ENCODE measurements at places on chromosomes 16 and 17.

GRCh38 chr17:39927929-39928857 is 661 bp downstream of the LRRC3C start:
- DNase-seq: peak; percentile 62

DNA sequence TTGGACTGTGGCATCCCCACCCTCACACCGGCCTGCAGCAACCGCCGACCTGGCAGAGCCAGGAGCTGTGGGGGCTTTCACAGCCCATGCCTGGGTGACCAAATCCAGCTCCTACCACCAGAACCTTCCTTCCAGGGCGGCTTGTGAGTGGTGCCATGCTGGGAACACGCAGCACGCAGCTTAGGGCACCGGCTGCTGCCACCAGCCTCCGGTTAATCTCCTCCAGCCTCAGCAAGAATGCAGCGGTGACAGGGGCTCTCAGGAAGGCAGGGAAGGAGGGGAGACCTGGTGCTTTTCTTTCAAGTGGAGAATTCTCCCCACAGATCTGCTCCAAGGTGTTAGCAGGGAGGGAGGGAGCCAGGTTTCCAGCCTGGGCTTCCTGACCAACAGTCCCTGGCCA is 32.3 kb upstream of the ANKRD40CL start:
- no peak for DNase-seq

GRCh38 chr17:37206299-37206698 is 169.5 kb upstream of the C17orf78 start:
- DNase-seq: no peak

GRCh38 chr16:59658572-59658971 is 924.5 kb upstream of the GOT2 start:
- DNase-seq: no peak

GRCh38 chr16:22027633-22028032 is 19.7 kb downstream of the MOSMO start:
- DNase-seq: no peak

GRCh38 chr17:16935786-16936185 is 36.1 kb downstream of the TNFRSF13B start:
- DNase-seq: no peak

GRCh38 chr16:11107780-11108465 is 148.1 kb downstream of the SOCS1 start:
- no peak for DNase-seq

DNA sequence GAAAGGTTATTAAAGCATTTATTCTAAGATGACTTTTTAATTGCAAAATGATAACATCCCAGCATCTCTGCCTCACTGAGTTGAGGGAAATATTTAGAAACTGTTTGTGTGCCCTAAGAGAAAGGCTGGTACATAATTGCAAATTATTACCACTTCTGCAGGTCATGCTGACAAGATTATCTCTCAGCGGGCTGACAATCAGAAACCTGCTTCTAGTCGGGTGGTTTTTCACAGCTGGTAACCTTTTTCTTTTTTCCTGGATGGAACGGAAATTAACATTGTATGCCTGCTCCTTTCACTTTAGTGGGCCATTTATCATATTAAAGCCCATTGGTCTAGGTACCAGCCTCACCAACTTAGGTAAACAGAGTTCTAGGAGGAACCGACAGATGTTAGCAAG is 17.0 kb upstream of the NUDT7 start:
- no peak for DNase-seq

GRCh38 chr17:40022497-40022896 is 7.3 kb downstream of the CSF3 start:
- no peak for DNase-seq

- no peak for DNase-seq
Observed at GRCh38 chr17:70892527-70892926, 723.2 kb downstream of the KCNJ2 start.

DNA sequence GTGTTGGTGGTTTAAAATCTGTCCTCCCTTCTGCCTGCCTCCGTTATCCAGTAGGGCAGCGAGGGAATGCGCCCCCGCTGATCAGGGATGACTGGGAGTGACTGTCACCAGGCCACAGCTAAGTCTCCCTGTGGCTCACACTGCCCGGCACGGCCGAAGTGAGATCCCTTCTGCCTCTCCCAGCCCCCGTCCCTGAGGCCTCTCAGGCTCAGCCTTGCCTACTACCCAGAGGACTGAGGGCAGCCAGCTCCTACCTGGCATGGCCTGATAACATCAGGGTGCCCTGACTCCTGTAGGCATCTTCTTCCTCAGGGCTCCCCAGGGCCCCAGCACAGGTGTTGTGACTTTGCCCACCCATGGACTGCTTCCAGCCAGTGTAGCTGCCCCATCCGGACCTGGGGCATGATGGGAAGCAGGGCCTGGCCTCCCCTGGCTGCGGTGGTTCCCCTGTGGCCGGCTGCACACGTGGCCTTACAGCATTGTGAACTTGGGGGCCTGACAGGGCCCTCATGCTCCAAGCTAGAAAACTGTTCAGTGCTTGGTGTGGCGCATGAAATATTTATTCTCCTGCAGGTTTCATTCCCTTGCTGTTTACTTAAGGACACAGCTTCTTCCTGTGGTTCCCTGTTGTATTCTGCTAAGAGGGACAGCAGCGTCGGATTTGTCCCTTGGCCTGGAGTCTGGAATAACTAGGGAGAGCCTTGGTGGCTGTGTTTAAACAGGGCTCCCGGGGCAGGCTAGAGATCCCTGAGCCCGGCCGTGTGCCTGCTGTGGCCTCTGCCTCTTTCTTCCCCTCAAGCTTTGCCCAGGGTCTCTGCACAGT is 30.0 kb downstream of the GINS2 start:
- no peak for DNase-seq

- no peak for DNase-seq
Observed at GRCh38 chr17:43891851-43892646, 15.3 kb downstream of the MPP2 start.

DNA sequence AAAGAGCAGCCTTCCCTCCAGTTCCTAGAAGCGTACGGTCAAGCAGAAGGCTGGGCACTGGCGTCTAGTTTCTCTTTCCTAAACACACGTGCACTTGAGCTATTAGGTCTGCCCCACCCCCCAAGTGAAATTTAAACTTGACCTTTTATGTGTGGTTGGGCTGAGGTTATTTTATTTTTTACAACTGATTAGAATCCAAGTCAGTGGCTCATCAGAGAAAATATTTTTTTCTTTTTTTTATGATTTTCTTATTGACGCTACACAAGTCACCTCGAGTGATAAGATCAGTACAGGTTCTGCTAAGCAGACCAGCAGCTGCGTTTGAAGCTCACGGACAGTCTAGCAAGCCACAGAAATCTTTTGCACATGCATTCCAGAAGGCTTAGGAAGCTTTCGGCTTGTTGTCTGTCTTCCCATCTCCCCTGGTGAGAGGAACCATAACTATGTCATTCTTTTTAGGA is 95.1 kb downstream of the ZFHX3 start:
- DNase-seq: no peak

GRCh38 chr16:12124742-12125141 is 148.2 kb downstream of the SNX29 start:
- DNase-seq: no peak

GRCh38 chr16:1787056-1787321 is 4.2 kb downstream of the NUBP2 start:
- peak; percentile 0 for DNase-seq

DNA sequence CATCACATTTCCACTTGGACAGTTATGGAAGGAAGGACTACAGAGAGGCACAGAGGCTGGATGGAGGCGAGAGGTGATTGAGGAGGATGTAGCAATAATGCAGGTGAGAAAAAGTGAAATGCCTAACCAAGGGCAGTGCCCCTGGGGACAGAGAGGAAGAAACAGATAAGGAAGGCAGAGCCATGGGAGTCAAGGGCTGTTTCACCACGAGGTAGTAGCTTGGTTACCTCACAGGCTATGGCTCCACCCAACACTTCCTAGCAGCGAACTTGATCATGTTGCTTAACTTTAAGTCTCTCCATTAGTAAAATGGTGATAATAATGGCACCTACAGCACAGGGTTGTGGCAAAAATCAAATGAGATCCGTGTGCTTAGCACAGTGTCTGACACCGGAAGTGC is 83.9 kb downstream of the YPEL2 start:
- no peak for DNase-seq

DNA sequence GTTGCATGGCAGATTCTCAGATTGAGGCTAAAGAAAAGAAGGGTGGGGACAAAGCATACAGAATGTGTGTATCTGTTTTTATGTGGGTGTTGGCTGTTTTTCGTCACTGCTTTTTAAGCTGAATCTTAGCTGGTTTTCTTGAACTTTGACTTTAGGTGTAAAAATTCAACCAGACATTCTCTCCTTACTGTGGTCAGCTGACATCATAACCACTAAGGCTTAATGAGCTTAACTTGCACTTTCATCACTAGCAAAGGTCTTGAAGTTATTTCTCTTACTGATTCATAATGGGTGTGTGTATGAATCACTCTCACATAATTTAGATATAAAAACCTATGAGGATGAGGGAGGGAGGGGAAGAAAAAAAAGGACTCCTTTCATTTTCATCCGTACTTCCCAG is 4.0 kb upstream of the CDC6 start:
- peak; percentile 72 for DNase-seq

DNA sequence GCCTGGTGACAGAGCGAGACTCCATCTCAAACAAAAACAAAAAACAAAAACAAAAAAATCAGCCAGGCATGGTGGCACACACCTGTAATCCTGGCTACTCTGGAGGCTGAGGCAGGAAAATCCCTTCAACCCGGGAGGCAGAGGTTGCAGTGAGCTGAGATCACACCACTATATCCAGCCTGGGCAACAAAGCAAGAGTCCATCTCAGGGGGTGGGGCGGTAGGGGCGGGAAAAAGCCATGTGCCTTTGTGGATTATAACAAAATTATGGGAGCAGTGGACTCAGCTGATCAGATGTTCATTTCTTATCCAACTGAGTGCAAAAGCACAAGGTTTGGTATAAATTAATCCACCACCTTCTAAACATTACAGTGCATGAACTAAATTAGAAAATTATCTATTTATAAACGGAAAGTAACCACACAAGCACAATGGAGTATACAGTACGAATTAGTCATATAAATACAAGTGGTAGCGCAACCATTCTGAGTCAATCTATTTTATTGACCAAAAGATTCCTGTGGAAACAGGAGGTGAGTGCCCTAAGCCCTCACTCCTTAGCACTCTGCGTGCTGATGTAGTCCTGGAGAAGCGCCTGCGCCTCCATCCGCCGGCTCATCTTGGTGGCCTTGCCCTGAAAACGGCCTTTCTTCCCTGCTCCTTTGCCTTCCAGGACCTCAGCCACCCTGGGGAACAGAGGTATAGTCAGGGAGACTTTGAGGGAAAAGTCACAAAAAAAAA is 14.0 kb downstream of the AARSD1 start:
- no peak for DNase-seq

GRCh38 chr17:50658616-50659015 is 23.9 kb downstream of the ABCC3 start:
- no peak for DNase-seq

- DNase-seq: no peak
Observed at GRCh38 chr17:63954402-63955063, 18.2 kb downstream of the SCN4A start.

DNA sequence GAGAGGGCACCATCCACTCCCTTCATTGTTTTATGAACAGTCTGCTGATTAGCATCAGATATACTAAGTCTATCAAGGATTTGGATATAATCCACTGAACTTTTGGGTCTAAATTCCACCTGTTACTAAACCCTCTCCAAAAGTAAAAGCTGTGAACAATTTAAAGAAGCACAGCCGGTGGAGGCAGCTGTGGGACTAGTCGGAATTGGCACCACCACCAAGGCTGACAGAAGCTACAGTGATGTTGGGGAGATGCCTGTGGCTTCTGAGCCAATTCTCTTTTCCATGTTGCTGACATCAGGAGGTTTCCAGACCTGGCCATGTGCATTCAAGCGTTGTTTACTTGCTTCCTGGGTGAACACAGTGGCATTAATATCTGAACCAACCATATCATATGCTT is 679.0 kb upstream of the CA10 start:
- no peak for DNase-seq

DNA sequence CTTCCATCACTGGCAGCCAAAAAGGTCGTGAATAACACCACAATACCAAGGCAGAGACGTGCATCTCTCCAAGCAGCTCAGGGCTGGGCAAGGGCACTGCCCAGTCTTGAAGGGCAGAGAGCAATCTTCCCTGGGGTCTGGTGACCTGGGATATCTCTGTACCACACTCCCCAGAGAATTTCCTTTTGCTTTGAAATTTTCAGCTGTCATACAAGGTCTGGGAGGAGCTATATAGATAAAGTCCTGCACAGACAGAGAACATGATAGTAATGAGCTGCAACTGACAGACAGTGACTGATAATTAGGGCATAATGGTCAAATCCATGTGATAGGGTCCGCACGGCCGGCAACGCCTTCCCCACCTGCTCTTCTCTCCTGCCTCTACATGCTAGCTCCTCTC is 68.2 kb downstream of the DYNLRB2 start:
- no peak for DNase-seq

DNA sequence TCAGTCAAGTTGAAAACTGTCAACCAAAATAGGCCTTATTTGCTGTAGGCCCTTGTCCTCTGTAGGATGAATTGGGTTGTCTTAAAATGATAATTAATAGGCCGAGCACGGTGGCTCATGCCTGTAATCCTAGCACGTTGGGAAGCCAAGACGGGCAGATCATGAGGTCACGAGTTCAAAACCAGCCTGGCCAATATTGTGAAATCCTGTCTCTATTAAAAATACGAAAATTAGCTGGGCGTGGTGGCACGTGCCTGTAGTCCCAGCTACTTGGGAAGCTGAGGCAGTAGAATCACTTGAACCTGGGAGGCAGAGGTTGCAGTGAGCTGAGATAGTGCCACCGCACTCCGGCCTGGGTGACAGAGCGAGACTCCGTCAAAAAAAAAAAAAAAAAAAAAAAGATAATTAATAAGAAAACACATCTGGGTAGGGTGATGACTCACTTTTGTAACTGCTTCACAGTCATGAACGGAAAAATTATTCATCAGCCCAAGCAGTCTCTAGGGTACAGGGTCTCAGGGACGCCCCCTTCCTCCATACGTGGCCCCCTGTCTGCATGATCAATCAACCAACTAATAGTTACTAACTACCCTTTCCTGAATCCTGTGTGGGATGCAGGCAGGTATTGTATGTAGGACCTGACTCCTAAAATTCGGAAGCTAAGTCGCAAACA is 137.0 kb upstream of the RCVRN start:
- no peak for DNase-seq

DNA sequence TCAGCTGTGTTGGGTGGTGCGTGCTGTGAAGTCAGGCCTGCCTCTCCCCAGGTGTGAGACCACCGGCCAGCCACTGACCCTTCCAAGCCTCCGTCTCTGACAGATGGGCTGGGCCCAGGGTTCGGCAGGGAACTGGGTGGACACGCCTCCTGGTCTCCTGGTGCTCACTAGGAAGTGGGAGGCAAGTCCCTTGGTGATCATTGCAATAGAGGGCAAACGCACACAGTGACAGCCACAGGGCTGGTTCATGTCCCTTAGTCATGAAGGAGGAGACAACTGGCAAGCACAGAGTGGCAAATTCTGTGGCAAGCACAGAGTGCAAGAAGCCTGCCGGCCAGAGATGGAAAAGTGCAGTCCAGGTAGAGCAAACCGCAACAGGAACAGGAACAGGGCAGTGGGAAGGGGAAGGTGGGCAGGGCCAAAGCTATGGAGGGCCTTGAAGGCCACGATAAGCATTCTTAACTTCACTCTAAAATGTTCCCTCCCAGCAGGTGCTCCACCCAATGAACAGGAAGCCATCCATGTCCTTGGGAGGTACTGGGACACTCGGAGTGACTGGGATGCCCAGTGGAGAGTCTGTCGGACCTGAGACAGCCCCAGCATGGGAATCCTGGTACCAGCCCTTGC is 21.9 kb downstream of the USP7 start:
- no peak for DNase-seq

Data from stomach (tissue), 19 donors.